ENCODE measurements at places on chromosomes 13 and 19. TPM values are rescaled to one million over a fixed set of nuclear protein-coding genes. Genes with fewer than 3 reads are reported as not detected.

The TBXA2R gene
- total RNA-seq, result 0.64 TPM

DNA sequence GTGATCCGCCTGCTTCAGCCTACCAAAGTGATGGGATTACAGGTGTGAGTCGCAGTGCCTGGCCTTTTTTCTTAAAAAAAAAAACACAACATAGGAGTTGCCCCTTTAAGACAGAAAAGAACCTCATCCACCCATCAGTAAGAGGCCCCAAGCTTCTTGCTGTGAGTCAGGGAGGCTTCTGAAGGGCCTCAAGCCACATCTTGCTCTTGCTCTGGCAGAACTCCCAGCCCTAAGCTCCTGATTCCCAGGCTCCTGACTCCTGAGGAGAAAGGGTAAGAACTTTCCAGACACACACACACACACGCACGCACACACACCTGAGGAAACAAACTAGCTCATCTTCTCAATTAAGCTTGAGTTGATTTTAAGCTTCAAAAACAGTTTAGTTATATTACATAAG, 6.9 kb downstream of the ETFB start:
- no peak for DNase-seq

DNA sequence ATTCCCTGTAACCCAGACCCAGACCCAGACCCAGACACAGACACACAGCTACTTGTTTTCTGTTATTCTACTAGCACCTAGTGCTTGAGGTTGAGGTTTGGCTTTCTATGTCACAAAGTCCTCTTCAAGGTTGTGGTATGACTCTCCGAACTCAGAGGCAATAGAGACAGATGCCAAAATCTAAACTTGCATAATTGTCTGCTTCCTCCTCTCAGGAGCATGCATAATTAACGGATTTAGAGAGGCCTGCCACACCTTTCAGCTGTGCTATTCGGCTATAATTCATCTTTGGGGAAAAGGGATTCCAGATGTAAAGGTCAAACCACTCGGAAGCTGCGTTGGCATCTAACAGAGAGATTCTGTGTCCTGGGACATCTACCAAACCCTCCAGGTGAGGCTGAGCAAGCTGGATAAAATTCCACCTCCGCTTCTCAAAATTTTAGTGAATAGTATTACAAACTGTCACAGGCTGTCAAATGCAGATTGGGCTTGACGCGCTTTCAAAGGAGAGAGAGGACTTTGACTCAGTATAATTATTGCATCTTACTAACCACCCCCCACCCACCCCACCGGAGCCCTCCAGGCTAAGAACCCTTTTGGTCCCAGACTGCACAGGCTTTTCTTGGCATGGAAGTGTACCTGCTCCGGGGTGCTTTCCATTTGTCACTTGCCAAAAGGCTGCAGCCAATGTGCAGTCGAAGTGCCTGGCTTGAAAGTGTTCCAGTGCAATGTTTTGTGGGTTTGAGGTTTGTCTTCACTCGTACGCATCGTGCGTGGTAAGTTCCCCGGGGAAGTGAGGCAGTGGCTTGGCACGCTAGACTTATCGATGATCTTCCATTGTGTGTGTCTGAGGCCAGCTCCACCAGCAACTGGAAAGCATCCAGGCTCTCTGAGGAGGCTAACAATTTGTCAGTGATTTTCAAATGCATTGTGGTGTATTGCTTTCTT, 194.1 kb downstream of the TDRD3 start:
- DNase-seq, result no peak

- DNase-seq, result no peak
Measured at GRCh38 chr13:23842406-23842805, 46.8 kb downstream of the MIPEP start.

The JOSD2 gene
- 29.5 TPM for total RNA-seq

The CYP4F2 gene
- total RNA-seq, result not detected

DNA sequence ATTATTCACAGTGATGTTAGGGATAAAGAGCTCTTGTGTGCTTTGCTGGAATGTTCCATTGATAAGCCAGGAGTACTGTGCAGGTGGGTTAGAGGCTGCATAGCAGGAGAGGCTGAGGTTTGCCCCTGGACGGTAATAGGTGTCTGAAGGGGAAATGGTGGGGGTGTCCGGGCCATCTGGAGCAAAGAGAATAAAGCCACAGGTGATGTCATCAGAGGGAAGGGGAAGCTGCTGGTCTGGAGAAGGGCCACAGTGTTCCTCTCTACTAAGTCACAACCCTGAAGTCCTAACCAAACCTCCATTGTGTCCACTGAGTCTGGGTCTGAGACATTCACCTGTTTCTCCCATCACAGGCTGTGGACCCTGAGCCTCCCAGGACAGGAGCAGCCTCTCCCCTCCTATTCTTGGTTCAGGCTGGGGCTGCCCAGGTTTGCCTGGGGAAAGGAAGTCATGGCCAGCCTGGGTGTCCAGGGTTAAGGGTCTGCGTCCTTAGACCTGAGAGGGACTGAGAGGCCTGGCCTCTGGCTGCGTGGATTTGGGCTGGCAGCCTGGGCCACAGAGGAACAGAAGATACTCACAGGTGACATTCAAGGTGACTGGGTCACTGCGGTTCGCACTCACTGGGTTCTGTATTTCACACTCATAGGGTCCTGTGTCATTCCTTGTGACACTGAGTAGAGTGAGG, 6.8 kb downstream of the CEACAM1 start:
- no peak for DNase-seq

The PGLYRP2 gene
- 0.91 TPM for total RNA-seq

DNA sequence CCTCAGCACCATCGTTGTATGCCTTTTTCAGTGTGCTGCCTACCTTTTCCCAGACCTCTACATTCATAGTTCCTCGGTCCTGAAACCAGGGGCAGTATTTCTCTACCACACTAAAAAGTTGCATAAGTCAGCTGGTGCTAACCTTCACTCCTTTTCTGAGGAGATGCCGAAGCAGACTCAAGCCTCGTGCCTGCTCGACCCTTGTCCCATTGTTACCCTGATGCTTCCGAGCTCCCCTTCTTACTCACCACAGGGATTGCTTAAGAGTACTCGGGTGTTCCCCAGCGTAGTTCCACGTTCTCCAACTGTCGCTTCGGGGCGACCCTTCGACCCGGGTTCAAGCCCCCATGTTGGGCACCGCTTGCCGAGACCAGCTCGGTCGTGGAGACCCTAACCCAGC, 19.0 kb upstream of the IL17D start:
- DNase-seq, result no peak

DNA sequence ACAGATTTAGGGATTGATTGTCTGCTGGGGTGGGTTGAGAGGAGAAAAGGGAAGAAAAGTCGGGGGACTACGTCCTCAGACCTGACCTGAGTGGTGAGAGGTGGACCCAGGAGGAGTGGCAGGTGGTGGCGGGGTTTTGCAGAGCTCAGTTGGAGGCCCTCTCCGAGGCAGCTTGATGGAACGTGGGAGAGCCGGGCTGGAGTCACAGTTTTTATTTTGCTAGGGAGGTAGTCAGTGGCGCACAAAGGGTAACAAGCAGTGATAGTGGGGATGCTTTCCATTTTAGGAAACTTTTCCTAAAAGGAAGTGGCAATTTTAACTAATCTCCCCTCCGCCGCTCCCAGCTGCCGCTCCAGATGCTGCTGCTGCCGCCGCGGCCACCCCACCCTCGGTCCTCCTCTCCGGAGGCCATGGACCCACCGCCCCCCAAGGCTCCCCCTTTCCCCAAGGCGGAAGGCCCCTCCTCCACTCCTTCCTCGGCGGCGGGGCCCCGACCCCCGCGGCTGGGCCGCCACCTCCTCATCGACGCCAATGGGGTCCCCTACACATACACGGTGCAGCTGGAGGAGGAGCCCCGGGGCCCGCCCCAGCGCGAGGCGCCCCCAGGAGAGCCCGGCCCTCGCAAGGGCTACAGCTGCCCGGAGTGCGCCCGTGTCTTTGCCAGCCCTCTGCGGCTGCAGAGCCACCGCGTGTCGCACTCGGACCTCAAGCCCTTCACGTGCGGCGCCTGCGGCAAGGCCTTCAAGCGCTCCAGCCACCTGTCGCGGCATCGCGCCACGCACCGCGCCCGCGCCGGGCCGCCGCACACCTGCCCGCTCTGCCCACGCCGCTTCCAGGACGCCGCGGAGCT, 1.1 kb upstream of the ZNF581 start:
- DNase-seq, result no peak

DNA sequence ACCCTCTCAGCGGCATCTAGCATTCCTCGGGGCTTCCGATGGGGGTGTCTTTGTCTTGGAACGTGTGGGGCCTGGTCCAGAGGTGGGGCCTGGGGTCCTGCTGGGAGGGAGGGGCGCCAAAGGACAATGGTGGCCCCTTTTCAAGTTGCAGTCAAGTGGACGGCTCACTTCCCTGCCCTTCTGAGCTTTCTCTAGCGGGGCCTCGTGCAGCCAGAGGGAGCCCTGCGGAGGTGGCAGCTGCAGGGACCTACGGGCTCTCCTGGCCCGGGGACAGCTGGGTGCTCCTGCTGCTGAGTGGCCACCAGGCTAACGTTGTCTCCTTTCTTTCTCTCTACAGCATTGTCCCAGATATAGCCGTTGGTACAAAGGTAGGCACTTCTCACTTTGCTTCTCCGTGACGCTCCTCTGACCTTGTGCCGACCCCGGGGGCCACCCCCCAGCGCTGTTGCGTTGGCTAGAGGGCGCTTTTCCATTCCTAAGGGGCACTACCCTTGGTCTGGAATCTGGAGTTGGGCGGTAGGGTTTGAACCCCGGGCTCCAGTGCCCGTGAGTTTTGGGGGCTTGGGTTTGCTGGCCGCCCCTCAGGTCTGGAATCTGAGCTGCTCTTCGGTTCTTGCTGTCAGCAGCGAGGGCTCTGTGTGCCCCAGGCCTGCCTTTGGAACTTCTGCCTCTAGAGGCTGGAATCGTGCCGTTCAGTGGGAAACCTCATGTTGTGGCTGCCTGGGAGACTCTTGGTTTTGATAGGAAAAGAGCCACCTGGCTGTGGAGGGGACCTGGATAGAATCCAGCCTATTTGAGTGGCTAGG, 2.0 kb downstream of the PTBP1 start:
- DNase-seq, result no peak

GRCh38 chr13:114105521-114106225, 26.8 kb downstream of the RASA3 start:
- no peak for DNase-seq

DNA sequence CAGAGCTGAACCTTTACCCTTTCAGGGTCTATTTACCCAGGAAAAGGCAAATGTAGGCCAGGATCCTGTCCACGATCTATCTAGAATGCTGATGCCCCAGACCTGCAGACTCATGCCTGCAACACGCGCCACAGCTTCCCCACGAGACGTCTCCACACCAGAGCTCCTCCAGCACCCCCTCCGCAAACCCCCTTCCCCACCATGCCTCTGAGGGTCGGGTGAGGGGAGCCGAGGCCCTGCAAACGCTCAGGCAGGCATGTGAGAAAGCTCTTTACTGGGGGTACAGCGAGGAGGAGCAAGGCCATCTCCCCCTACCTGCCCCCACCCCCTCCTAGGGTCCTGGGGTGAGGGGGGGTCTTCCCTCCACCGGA, 8.9 kb downstream of the DYRK1B start:
- no peak for DNase-seq

GRCh38 chr13:46663206-46664037, 110.5 kb downstream of the LRCH1 start:
- DNase-seq, result no peak

The PLA2G4C gene
- 11.1 TPM for total RNA-seq

- DNase-seq, result no peak
Measured at GRCh38 chr19:51724543-51724942, 752 bp upstream of the HAS1 start.

GRCh38 chr13:101736566-101736965, 284.1 kb downstream of the ITGBL1 start:
- DNase-seq, result no peak

The GARRE1 gene
- total RNA-seq, result 48.2 TPM

GRCh38 chr19:49157445-49158224, at the start of gene TRPM4:
Gene TRPM4 (plus strand): TSS chr19:49157792. CDS start chr19:49157867, 75 bp downstream.
- no peak for DNase-seq

The SKA3 gene
- 0.33 TPM for total RNA-seq

The ZNF610 gene
- total RNA-seq, result 4.8 TPM

The CEACAM8 gene
- total RNA-seq, result not detected

The KIR2DL4 gene
- total RNA-seq, result not detected

DNA sequence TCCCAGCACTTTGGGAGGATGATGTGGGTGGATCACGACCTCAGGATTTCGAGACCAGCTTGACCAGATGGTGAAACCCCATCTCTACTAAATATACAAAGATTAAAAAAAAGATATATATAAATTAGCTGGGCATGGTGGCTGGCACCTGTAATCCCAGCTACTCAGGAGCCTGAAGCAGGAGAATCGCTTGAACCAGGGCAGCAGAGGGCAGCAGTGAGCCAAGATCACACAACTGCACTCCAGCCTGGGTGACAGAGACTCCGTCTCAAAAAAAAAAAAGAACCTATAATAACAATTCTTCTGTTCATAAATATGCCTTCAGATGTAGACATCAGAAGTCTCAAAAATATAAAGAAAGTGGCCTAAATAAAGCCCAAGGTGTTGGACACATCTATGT, 7.6 kb downstream of the ZNF737 start:
- no peak for DNase-seq

- DNase-seq, result no peak
Measured at GRCh38 chr13:110379905-110380341, 72.8 kb downstream of the COL4A2 start.

- no peak for DNase-seq
Measured at GRCh38 chr13:98822225-98822606, 69.7 kb upstream of the SLC15A1 start.

- no peak for DNase-seq
Measured at GRCh38 chr13:98541701-98542203, 35.2 kb downstream of the STK24 start.

GRCh38 chr13:108227651-108228272, 9.6 kb downstream of the ABHD13 start:
- DNase-seq, result peak; percentile 56

- DNase-seq, result no peak
Measured at GRCh38 chr13:37715606-37716015, 117.0 kb upstream of the POSTN start.

The ICAM1 gene
- 7.5 TPM for total RNA-seq

- DNase-seq, result no peak
Measured at GRCh38 chr13:27371932-27372331, 52.5 kb upstream of the GTF3A start.

The UPF1 gene
- 130 TPM for total RNA-seq

DNA sequence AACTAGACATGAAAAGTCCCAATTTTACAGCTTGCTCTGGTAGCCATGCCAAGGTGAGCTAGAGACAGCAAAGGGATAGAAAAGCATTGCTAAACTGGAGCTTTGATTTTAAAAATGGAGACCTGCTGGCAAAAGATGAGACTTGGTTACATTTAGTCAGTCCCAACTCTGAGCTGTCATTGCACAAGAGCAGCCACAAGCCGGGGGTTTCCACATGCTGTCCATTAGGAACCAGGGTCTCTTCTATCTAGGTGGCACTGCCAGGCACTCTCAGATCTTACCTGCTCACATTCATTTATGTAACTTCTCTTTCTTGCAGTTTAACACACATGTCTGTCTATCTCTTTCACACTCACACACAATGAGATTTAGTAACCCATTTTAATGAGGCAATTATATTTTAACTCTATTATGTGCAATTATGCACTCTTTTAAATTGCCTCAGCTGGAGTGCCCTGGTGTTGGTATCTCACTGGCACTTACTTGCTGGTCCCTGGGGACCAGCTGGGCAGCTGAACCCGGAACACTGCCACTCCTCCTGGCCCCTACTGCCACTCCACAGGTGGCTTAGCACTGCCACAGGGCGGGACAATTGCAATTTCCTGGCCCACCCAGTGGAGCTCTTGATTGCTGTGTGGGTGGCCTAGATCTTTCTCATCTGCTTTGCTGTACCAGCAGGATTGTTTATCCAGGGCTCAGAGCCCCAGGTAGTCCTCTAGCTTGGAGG, 112.5 kb downstream of the COG6 start:
- DNase-seq, result no peak

- DNase-seq, result no peak
Measured at GRCh38 chr19:15421721-15422260, 3.0 kb upstream of the AKAP8L start.

- DNase-seq, result no peak
Measured at GRCh38 chr19:2150794-2151338, 500 bp downstream of the AP3D1 start.

GRCh38 chr19:48340995-48341394, 15.6 kb downstream of the EMP3 start:
- DNase-seq, result no peak

Data from CD4-positive, alpha-beta memory T cell (primary cell).